ENCODE measurements at places on chromosomes 6 and 20.

GRCh38 chr6:1760876-1761275, 151.2 kb downstream of the FOXC1 start:
- DNase-seq: no peak

GRCh38 chr6:153842491-153842890, 196.5 kb upstream of the OPRM1 start:
- no peak for DNase-seq

DNA sequence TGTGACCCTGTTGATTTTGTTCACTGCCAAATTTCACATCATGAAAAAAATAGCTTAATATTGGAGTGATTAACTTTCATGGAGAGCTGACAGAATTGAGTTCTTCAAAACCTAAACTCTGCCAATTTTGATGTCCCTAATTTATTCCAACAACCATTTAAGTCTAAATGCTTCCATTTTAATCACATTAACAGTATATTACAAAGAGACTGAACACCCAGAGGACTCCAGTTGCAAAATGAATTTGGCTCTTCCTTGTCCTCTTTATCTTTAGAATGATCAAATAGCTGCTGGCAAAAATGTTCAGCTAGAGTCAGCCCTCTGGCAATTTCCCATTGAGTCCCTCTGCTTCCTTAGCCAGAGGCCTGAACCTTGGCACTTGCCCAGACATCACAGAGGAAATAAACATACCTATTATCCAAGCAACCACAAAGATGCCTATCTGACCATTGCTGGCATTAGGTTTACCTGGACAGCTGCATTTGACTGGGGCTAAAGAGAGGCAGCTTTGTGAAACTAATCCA, 299.0 kb upstream of the STXBP5 start:
- no peak for DNase-seq

DNA sequence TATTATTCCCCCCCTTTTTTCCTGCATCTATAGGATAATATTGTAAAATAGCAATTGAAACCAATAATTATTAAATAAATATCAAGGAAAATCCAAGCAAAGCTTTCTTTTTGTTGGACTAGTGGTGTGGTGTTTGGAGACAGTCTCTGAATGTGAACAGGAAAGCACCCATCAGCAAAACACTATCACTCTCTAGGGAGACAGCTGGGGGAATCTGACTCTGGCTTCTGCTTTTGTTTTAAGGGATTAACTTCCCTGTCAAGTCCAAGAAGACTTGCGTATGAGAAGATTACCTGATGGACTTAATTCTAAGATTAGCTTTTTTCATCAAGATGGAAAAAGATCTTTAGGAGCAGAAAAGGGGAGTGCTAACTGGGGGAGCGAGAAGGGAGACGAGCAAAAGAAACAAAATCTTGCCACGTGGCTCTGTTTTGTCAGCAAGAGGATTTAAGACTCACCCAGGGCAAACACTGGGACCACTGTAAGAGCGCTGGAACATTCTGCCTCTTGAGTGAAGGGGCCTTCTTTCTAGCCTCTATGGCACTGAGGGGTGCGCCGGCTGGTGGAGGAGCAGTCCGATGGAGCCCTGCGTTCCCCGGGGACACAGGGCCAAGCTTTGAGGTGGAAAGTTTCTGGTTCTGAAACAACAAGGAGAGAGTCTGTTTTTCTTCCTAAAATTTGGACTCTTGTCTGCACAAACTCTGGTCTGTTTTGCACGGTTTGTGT, 570 bp downstream of the TULP4 start:
- DNase-seq: no peak

GRCh38 chr6:54892831-54893230, 46.3 kb downstream of the FAM83B start:
- no peak for DNase-seq

- no peak for DNase-seq
Observed at GRCh38 chr20:33945391-33946081, 48.2 kb upstream of the RALY start.

- no peak for DNase-seq
Observed at GRCh38 chr20:1831096-1831495, 64.1 kb upstream of the SIRPA start.

GRCh38 chr6:20632696-20633095, 98.4 kb downstream of the CDKAL1 start:
- no peak for DNase-seq

- DNase-seq: no peak
Observed at GRCh38 chr6:163828038-163828795, 413.7 kb downstream of the QKI start.

Data from NCI-H526 treated with DMSO at 0.1 percent for 48 hours (cell line).